ENCODE measurements at places on chromosomes 13 and 19.

- DNase-seq = no peak
Measured at GRCh38 chr13:94716016-94716415, 3.7 kb upstream of the SOX21 start.

DNA sequence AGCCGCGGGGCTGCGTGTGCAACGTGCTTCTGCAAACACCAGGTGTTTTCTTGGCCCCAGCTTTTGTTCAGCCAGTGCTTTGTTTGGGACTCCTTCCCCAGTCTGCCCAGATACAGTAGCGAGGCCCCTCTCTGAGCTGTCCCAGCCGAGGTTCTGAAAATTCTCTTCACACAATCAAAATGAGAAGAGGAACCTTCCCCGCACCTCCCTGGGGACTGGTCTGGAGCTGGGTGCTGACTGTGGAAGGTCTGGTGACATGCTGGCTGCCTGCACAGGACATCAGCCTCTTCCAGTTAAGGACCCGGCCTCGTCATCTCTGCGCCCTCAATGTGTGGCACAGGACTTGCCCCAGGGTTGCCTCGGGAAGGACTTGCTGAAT is 4.2 kb downstream of the ATP4A start:
- DNase-seq = no peak

DNA sequence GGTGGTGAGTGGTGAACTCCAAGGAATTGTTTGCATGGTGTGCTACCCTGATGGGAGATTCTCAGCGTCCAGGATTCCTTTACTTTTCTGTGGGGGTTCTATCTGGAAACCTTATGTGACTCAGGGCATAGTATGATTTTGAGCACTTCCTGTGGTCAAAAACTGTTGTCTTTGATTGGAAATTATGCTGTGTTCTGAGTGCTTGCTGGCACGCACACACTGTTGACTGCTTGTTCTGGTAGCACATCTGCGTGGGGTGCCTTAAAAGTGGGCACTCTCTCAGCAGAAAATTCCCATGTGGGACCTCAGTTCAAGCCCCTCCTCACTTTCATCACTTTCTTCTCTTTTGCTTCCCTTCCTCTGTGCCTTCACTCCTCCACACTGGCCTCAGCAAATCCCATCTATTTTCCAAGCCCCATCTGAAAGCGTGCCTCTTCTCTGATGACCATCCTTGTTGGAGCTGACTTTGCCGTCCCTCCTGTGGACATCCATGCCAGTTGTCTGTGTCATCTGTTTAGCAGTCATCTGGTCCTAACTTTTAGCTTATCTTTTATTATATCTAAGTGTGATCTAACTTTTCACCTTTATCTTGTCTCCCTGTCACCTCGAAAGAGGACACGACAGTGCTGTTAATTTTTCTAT is 56.4 kb upstream of the NPAS1 start:
- no peak for DNase-seq

GRCh38 chr13:87235621-87236020 is 435.6 kb upstream of the SLITRK5 start:
- no peak for DNase-seq

GRCh38 chr13:38350114-38350617 is 515 bp downstream of the UFM1 start:
- peak; percentile 55 for DNase-seq

DNA sequence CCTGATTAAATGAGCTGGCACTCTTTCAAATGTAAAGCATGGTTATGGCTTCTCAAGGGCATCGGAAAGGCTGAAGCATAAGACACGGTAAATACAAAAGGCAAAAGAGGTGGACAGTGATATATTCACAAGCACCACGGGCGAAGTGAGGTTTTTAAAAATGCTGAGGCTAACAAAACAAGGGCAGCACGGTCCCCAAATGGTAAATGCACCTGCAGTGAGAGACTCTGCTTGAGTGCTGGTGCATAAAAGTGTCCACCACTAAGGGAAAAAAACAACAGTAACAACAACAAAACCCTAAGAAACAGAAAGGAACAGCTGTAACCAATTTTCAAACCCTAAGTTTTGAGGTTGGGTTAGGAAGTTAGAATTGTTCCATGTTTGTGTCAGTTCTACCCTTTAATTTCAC is 234.9 kb downstream of the PCDH9 start:
- no peak for DNase-seq

DNA sequence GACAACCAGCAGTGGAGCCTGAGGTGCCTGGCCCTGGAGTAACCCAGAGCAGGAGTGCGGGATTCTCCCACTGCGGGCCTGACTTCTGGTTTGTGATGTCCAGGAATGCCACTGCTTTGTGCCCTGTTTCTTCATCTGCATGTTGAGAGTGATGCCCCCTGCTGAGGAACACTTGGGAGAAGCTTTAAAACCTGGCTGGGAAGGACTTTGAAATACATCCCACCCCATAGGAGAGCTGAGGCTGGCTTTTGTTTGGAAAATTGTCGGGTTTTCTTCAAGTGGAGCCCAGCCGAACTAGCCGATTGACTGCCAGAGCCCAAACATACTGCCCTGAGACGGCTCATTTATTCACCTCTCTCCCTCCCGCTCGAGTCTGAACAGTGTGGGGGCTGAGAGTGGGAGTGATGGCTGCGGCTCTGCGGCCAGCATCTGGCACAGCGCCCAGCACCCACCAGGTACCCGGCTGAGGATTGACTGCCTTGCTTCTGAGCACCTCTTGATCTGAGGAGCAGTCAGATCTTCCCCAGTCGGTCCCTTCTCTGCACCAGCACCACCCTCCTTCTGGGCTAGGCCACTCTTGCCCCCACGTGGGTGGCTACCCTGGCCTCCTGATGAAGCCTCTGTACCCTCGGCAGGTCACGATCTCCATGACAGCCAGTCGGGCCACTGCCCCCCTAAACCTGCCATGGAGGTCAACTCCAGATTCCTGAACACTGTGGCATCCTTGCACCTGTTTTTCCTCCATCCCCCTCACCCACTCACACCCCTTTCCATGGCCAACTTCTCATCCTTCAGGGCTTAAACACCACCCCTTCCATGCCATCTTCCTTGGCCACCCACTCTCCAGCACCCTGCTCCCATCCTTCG is 148.9 kb downstream of the SIPA1L3 start:
- DNase-seq = no peak

DNA sequence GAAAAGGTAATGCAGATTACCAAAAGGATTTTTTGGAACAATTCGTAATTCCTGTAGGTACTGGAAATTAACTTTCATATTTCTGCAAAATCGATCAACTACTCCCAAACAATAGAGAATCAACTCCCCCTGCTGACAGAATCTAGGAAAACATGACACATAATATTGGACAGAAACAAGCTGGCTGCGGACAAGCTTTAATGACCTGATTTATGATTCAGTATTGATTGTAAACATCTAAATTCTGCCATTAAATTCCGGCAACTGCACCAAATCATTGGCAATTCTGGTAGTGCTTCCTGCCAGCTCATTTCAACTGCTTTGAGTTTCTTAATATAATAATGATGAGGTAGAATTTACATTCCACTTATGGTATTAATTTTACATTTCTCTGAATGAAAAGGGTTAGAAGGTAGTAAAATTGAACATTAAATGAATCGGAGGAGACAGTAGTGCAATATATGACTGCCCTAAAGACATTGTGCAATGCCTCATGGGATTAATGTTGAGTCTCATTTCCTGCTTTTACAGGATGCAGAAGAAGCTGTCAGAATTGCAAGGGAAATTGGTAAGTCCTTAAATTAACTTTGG is 146.5 kb downstream of the PCCA start:
- no peak for DNase-seq

DNA sequence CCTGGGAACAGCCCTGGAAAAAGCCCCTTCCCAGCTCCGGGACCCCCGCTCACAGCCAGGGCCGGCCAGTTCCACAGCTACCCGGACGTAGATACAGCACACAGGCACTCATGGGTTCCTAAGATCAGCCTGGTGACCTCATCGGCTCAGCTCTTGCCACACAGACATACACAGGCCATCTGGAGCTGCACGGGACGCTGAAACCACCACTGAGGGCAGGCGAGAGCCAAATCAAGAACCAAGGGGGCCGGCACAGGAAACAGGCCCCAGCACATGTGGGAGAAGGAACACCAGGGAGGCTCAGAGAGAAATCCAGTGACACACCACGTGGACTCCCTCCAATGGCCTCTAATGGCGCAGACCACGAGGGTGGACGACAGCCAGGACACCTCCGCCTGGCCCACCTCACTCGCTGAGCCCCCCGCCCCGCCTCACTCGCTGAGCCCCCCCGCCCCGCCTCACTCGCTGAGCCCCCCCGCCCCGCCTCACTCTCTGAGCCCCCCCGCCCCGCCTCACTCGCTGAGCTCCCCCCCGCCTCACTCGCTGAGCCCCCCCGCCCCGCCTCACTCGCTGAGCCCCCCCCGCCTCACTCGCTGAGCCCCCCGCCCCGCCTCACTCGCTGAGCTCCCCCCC is 69.7 kb upstream of the C13orf46 start:
- DNase-seq = peak; percentile 25

DNA sequence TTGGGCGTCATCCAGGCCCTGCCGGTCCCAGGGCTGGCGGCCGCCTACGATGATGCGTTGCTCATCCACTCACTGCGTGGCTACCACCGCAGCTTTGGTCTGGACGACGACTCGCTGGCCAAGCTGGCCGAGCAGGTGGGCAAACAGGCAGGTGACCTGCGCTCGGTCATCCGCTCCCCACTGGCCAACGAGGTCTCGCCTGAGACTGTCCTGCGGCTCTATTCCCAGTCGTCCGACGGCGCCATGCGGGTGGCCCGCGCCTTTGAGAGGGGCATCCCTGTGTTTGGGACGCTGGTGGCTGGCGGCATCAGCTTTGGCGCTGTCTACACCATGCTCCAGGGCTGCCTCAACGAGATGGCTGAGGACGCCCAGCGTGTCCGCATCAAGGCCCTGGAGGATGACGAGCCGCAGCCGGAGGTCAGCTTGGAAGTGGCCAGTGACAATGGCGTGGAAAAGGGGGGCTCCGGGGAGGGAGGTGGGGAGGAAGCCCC is 3.5 kb downstream of the IRGC start:
- DNase-seq = no peak

GRCh38 chr13:110415669-110416068 is 108.6 kb downstream of the COL4A2 start:
- peak; percentile 46 for DNase-seq

- DNase-seq = no peak
Measured at GRCh38 chr19:47433121-47433520, 13.8 kb upstream of the MEIS3 start.

DNA sequence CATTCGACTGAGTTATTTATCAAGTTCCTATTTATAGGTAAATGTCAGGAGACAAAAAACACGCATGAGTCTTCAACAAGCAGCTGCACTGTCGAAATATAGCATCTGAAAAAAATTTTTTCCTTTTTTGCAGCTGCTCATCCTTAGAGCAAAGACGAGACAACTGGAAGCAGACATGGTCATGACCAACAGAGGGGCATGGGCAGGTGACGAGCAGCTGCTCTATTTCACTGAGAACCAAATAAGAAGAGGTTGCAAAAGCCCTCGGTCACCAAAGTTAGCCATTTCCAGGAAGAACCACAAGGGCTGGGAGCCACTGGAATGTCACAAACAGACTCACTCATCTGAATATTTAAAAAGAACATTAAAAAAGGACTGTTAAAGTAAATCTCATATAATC is 22.2 kb downstream of the SOHLH2 start:
- DNase-seq = no peak

DNA sequence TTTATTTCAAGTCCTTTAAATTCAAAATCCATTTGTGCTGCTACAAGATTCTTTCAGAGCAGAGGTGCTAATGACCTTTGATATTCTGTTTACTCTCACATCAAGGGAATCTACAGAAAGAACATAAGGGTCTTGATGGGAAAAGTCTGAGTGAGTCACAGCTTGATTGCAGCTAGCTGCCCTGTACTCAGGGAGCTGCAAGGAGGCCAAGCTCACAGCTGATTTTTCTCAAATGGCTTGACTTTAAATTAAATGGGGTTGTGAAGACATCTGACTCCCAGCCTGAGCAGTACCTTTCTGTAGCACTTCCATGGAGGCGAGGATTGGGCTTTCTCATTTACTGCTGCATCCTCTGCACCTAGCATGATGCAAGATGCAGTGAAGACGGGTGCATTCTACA is 62.5 kb downstream of the RAP2A start:
- no peak for DNase-seq

- DNase-seq = no peak
Measured at GRCh38 chr19:24081056-24081455, 5.9 kb upstream of the ZNF254 start.

GRCh38 chr13:96075953-96076543 is 13.9 kb upstream of the HS6ST3 start:
- DNase-seq = no peak

DNA sequence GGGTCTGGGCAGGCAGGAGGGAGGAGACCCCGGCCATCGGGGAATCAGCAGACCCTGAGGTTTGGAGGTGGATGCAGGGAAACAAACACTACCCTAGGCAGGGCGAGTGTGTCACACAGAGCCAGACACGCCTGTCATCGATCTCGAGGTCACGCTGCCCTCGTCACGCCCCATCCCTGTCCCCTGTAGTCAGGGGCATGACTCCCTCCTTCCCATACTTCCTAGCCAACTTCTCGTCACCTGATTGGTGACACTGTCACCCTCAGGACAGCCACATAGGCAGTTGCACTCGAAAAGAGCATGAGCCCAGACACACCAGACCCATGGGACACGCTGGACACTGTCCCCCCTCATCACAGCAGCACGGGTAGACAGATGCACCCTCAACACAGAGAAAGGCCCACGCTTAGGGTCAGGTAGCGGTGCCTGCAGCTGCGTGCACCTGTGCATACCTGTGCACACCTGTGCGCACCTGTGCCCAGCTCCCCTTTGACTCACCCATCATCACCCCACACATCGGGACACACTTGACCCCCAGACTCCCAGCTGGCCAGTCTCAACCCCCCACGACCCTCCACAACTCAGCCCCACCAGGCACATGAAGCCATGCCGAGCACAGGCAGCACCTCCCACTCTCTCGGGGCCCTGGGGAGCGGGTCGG is 11.9 kb downstream of the CILP2 start:
- DNase-seq = no peak

GRCh38 chr13:28485551-28485950 is 9.4 kb downstream of the FLT1 start:
- no peak for DNase-seq

DNA sequence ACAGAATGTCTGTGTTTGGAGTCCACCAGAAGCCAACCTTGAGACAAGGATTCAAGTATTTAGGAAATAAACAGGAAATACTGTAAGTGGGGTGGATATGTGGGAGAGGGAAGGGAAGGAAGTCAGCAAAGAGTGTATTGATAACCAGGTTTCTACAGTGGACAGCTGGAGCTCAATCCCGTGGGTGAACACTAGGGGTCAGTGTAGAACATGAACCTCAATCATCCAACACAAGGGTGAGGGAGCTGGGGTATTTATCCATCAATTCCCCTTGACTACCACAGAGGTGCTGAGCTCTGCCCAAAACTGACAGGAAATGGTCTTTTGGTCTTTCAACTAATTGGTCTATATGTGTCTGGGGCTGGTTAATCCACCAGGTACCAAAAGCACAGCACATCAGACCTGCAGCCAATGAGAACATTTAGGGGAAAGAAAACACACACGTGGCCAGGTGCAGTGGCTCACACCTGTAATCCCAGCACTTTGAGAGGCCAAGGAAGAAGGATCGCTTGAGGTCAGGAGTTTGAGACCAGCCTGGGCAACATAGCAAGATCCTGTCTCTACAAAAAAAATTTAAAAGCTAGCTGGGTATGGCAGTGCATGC is 5.6 kb upstream of the SYDE1 start:
- peak; percentile 81 for DNase-seq

GRCh38 chr19:17806945-17807344 is 12.0 kb downstream of the B3GNT3 start:
- DNase-seq = peak; percentile 56
